ENCODE measurements at places on chromosomes 4 and X. TPM values are rescaled to one million over a fixed set of nuclear protein-coding genes. Genes with fewer than 3 reads are reported as not detected.

Gene MAOB
- total RNA-seq: 71.4 TPM

Gene ANK2
- total RNA-seq: 88.3 TPM

Gene EREG
- 6.7 TPM for total RNA-seq

Gene GRIA3
- 1.5 TPM for total RNA-seq

Gene LUZP4
- total RNA-seq: not detected

Gene ADAM29
- total RNA-seq: not detected

Gene RRH
- total RNA-seq: not detected

Gene GPR101
- not detected for total RNA-seq

Gene PRDM8
- total RNA-seq: 31.2 TPM

Gene SPANXD
- total RNA-seq: not detected

Gene MAGEA2
- not detected for total RNA-seq

Gene ANOS1
- 4.7 TPM for total RNA-seq

Gene TMEM154
- total RNA-seq: 1.5 TPM

GRCh38 chr4:145132511-145133098 is 34.5 kb downstream of the ABCE1 start:
- no peak for ATAC-seq

GRCh38 chr4:173189117-173189693 is 20.6 kb downstream of the GALNT7 start:
- ATAC-seq: no peak

- no peak for ATAC-seq
Observed at GRCh38 chr4:13118633-13119032, 365.5 kb downstream of the RAB28 start.

- no peak for ATAC-seq
Observed at GRCh38 chr4:2281575-2282343, 19.9 kb upstream of the MXD4 start.

- no peak for ATAC-seq
Observed at GRCh38 chrX:113743069-113743468, 840.8 kb upstream of the HTR2C start.

- ATAC-seq: peak; percentile 38
Observed at GRCh38 chrX:10612215-10612614, 8.2 kb downstream of the MID1 start.

DNA sequence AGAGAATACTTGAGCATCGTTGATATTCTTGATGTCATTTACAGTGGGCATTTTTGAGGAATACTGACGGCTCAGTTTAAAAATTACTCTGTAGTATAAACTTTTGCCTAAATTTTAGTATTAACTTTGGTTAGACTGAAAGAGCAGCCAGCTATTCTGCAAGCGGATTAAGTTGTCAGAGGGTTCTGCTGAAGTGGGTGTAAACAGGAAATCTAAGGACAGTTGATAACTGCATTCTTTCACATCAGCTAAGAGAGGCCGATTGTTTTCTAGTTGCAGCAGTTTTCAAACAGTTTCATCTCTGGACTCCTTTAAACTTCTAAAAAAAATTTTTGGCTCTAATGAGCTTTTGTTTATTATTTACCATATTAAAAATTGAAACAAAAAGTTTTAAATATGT is 149.6 kb downstream of the RAPGEF2 start:
- ATAC-seq: no peak

DNA sequence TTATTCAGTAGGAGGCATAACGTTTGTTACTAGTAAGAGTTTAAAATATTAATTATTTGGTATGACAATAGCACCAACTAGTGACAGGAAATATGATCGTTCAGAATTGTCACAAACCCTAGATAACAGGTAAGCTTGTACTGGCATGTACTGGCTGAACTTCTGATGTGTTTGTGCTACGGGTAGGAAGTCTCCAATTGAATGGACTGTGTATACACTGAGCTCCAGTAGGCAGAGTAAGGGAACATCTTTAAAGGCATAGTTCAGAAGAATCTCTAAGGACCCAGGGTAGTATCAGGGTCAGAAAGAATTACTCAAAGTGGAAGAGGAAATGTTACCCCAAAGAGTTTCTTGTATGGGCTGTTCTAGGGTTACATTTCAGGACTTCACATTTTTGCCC is 230.4 kb downstream of the EDA2R start:
- no peak for ATAC-seq

GRCh38 chr4:24240655-24241054 is 343.7 kb downstream of the DHX15 start:
- no peak for ATAC-seq

GRCh38 chrX:74280759-74281158 is 23.2 kb upstream of the ZCCHC13 start:
- no peak for ATAC-seq

DNA sequence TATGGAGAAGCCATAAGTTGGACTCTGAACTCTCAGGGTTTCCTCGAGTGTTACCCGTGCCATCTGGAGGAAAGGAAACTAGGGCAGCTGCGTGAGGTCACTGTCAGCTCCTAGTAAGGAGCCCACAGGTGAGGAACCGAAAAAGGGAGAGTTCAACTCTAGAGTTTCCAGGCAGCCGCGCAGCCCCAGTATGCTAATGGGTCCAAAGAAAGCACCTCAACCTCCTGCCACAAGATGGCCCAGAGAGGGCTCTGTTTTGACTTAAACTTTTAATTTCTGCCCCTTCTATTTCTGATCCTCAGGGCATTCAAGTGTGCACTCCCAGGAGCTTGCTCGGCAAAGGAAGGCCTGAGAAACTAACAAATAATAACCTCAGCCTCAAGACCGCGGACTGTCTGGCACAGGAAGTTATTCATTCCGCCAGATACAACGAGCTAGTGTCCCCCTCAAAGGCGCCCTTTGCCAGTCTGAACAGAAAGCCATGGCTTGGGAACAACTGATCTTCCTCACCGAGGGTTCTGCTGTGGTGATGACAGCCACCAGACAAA is 13.9 kb downstream of the SCARB2 start:
- no peak for ATAC-seq

DNA sequence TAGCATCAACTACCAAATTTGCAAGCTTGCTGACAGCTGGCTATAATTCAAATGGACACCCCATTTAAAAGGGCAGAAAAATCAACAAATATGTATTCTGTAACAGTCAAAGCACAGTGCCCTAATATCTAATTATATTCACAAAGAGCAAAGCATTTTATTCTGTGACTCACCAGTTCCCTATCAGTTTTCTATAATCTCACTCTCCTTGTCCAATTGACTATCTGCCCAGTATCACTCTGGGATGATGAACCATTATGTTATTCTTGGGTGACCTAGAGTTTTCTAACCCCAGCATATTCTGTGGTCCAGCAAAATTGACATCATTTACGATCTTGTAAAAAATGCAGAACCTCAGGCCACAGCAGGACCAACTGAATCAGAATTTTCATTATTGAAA is 82.0 kb upstream of the FREM3 start:
- no peak for ATAC-seq

GRCh38 chrX:100410901-100411801 is 1.1 kb upstream of the PCDH19 start:
- no peak for ATAC-seq

- no peak for ATAC-seq
Observed at GRCh38 chr4:98151145-98151924, 8.1 kb upstream of the STPG2 start.

DNA sequence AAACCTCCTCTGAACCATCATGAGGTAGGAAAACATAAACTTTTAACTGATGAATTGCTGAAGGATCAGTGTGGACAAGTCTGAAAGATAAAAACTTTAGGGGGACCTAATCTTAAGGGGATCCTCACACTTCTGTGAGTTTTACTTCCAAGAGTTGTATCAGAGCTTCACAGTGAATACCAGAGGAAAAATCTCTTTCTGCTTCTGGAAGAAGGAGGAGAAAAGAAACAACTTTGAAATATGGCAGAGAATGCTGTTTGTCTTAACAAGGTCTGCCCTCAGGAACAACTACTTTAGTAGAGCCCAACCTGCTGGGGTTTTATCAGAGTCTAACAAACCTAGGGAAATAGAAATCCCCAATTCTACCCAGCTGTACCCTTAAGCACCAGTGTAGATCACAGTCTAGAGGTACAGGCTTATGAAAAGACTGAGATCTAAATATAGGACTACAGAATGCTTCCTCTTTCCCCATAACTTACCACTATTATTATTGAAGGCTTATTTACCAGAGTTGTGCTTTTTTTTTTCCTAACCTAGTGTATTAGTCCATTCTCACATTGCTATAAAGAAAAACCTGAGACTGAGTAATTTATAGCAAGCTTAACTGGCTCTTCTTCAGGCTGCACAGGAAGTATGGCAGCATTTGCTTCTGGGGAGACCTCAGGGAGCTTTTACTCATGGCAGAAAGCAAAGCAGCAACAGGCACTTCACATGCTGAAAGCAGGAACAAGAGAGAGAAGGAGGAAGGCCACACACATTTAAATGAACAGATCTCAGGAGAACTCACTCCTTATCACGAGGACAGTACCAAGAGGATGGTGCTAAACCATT is 167.9 kb downstream of the CAMK2D start:
- no peak for ATAC-seq

DNA sequence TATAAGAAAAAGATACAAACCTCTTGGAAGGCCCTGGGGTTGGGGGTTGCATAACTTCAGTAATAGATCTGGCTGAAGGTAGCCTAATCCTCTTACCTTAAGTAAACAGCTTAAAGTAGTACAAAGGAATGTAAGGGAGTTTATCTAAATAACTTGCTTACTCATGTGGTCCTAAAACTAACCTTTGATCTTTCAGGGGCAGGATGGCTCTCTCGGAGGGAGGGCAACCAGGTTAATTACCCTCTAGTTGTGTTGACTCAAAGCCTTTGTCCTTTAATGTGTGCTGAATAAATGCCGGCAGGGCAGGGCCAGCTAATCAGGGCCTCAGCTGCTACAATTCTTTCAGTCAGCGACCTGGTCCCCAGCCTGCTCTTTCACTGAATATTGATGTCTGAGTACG is 822.0 kb upstream of the SLIT2 start:
- ATAC-seq: no peak

DNA sequence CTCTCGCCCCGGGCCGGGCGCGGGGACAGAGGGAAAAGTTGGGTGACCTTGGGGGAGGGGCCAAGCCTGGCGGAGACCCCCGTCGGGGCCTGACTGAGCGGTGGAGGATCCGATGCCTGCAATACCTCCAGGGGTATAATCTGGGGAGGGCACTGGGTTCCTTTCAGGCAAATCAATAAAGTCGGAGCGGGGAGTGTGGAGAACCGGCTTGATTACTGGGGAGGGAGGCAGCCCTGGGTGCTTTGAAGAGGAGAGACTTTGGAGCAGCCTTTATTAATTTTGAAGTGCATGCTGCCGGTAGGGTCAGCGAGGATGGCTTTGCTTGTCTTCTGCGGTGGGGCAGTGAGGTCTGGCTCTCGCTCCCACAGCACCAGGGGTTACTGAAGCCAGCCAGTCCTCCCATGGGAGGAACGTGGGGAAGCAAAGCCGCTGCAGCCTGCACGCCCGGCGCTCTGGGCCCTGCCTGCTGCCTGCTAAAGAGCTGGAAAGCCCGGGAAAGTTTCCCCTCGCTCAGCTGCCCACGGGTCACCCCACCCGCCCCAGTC is 403 bp upstream of the LGI2 start:
- ATAC-seq: peak; percentile 51
